ENCODE measurements at places on chromosomes 7 and 10. TPM values are rescaled to one million over a fixed set of nuclear protein-coding genes. Genes with fewer than 3 reads are reported as not detected.

Gene CDK5
- total RNA-seq: 21.6 TPM

Gene CYP2C19
- not detected for total RNA-seq

Gene HOXA5
- total RNA-seq: 0.66 TPM

Gene PDE6C
- not detected for total RNA-seq

Gene ANKMY2
- 39.0 TPM for total RNA-seq

Gene ABCA13
- 1.1 TPM for total RNA-seq

Gene INHBA
- 18.2 TPM for total RNA-seq

Gene DNAJC9
- total RNA-seq: 30.6 TPM

Gene TSPAN15
- total RNA-seq: 1.2 TPM

Gene EMX2
- total RNA-seq: 2.2 TPM

Gene CDHR1
- 0.12 TPM for total RNA-seq

Gene HMX3
- not detected for total RNA-seq

Gene AKR1B15
- not detected for total RNA-seq

Gene SPDYE1
- not detected for total RNA-seq

Gene TMEM196
- not detected for total RNA-seq

Gene NXPH1
- not detected for total RNA-seq

Gene TLX1
- total RNA-seq: not detected

Gene IQCE
- 12.9 TPM for total RNA-seq

Gene CCNJ
- total RNA-seq: 5.6 TPM
